ENCODE measurements at places on chromosomes 7 and 10.

DNA sequence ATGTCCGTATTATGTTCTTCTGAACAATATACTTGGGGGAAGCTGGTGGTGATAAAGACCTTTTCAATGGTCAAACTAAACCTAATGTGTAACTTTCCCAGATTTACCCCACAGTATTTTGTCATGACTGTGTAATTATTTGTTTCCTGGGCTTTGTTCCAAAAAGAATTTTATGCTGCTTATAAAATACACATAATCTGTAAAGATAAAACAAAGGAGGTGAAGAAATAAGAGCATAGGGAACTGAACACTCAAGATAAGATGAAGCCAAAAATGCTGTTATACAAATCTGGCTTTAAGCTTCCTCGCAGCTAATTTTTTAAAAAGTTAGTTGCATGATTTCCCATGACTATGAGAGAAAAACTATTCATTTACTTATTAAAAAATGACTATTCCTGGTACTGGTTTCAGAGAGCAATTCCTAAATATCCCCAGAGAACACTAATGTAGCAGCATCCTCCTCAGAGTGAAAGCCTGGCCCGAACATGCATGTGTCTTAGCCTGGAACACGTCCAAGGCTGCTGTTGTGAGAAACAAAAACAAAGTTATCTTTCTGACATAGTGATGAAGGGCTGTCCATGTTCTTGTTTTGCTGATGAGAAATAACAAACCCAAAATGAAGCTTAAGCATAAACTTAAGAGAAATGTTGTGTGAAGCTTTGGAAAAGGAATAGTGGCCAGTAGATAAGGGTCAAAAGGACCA, 33.9 kb downstream of the MALSU1 start:
- no peak for DNase-seq

- DNase-seq: no peak
Measured at GRCh38 chr7:82818171-82818570, 344.5 kb downstream of the PCLO start.

- no peak for DNase-seq
Measured at GRCh38 chr10:123297175-123297574, 143.0 kb downstream of the BUB3 start.

DNA sequence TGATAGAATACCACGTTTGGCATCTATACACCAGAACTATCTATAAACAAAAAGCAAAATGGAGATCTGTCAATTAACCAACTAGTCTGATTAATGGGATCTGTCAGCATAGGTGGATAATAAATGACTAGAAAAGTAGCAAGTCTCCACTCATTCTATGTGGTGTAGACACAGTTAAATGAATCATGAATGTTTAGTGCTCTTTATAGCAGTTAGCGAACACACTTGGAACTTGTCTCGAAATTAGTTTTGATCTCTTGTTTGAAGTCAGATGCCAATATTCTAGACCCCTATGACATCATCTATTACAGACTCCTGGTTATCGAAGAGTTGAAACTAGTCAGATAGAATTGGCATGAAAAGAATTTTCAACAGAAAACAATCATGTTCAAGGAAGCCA, 259.7 kb downstream of the AHR start:
- DNase-seq: no peak

- DNase-seq: no peak
Measured at GRCh38 chr10:91552274-91553095, 80.4 kb downstream of the PPP1R3C start.

DNA sequence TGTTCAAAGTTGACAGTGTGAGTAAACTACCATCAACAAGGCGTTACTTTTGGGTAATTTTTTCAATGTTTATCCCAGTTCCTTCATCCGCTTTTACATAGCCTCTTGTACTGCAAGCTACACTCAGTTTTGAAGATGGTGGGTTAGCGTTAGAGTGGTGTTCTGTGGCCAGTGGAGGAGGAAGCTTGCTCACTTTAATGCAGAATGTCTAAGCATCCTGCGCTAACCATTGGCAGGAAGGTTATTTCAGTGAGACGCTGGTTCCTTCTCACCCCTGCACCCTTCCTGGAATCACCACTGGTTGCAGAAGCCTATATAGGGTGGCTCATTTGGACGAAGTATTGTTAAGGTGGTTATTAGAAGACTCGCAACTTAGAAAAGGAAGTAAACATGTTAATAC, 159.1 kb downstream of the CELF2 start:
- DNase-seq: no peak

GRCh38 chr7:138713191-138713590, 12.0 kb upstream of the SVOPL start:
- no peak for DNase-seq

GRCh38 chr10:23399701-23400144, 39.2 kb upstream of the OTUD1 start:
- no peak for DNase-seq

GRCh38 chr10:26733750-26734568, 36.5 kb downstream of the PDSS1 start:
- no peak for DNase-seq

DNA sequence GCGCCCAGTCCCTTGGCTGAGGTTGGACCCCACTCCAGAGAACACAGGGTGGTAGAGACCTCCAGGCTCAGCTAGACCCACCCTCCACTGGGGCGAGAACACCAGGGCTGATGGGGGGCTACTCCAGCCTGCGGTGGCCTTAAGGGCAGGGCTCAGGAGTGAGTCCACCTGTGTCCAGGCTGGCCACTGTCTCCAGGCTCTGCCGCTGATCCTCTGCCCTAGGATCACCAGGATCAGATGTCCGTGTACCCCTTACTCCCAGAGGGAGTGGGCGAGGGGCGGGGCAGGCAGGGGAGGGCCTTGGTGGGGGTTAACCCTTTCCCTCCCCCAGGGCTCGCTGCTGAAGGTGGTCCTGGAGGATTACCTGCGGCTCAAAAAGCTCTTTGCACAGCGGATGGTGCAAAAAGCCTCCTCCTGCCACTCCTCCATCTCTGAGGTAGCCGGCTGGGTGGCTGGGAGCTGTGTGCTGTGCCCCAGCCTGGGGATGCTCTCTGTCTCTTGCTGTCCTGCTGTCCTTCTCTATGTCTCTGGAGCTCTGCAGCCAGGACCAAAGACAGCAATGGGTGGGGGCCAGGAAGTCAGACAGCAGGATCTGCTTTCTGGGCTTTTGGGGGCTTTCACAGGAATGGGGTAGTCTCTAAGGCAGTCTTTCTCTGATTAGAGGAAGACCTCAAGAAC, 38.0 kb downstream of the PSAP start:
- no peak for DNase-seq

DNA sequence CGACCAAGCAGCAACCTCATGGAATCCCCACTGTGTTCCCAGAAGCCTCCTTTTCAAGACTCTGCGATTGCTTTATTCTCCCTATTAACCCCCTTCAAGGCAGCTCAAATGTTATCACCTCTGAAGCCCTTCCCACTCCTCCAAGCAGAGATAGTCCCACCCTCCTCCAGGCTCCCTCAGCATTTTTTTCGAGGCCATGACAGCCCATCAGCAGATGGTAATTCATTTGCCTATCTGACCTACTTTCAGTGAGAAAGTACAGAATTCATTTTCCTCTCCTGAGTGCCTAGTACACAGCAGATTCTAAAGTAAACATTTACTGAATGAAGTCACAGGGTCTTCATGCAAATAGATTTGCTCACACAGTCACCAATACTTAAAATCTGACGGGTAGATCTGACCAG, 47.8 kb downstream of the HERPUD2 start:
- no peak for DNase-seq

- no peak for DNase-seq
Measured at GRCh38 chr7:651032-651728, 75.3 kb upstream of the DNAAF5 start.

- no peak for DNase-seq
Measured at GRCh38 chr10:113716109-113716910, 35.2 kb upstream of the PLEKHS1 start.

DNA sequence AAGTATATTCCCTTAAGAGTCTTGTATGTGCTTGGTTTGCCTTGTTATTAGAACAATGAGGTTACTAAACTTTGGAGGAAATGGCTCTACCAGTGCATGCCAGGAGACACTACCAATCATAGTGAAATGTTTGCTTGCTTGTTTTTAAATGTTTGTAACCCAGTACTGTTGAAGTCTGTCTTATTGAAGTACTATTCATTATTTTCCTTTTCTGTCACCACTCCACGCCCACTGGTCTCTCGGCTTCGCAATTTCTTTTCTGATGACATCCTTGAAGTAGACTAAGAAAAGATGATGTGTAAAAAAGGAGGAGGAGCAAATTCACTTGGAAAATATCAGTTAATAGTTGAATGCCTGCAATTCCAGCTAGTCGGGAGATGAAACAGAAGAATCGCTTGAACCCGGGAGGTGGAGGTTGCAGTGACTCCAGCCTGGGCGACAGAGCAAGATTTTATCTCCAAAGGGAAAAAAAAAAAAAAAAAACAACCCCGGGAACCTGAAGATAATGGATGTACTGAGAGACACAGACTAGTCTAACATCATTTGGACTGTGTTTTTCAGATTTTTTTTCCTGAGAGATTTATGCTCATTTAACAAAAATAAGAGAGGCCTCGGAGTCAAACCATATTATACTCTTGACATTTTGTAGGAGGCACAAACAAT, 959.4 kb downstream of the PCDH15 start:
- no peak for DNase-seq

DNA sequence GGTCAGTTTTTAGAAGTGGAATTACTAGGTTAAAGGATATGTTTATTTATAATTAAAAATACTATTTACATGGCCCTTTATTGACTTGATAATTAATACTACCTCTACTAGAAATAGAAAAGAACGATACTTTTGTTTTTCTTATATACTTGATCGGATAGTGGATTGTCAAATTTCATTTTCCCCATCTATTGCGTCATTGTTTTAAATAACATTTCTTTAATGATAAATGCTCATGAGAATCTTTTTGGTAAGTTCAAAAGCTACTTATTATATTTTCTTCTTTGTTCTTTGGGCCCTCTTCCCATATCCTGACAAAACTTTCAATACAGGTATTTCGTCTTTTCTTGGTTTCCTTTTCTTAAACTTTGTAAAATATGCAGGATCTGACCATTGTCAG, 392.4 kb downstream of the PHF14 start:
- DNase-seq: no peak

GRCh38 chr10:72637398-72637857, 11.5 kb upstream of the MICU1 start:
- no peak for DNase-seq

- DNase-seq: no peak
Measured at GRCh38 chr10:30510184-30510931, 76.4 kb downstream of the MAP3K8 start.

DNA sequence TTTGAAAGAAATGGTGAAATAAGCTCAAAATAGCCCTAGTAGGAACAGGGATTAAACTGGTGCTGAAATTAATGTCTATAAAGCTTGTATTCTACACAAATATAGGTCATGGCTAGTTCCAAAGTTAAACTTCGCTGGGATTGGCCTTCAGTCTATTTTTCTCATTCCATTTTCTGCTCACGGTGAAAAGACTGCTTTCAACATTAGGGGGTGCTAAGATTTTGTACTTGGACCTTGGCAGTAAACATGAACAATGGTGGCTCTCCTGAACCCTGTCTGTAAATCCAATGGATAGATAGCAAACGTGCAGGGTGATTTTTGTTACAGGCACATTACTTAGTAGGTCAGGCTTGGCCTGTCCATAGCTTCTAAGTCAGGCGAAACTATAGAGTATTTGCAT, 36.0 kb upstream of the RSU1 start:
- no peak for DNase-seq

- no peak for DNase-seq
Measured at GRCh38 chr10:3538291-3538655, 246.7 kb downstream of the KLF6 start.

DNA sequence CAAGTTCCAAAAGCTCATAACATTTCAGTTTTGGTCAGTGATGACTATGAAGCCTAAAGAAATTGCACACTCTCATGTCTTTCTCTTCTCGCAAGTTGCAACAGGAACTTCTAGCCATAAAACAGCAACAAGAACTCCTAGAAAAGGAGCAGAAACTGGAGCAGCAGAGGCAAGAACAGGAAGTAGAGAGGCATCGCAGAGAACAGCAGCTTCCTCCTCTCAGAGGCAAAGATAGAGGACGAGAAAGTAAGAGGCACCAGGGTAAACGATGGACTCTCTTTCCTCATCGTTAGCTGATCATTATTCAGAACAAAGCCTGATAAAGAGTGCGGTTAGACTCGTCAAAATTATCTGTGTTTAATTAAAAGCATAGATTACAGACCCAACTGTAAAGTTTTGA, 94.7 kb downstream of the HDAC9 start:
- DNase-seq: no peak

- DNase-seq: no peak
Measured at GRCh38 chr10:78718032-78718572, 350.7 kb upstream of the ZMIZ1 start.

GRCh38 chr10:86958116-86958900, at the start of gene SNCG:
TSS of gene SNCG (plus strand) at chr10:86958599. CDS start at chr10:86958698, 99 bp downstream.
- DNase-seq: no peak

- DNase-seq: no peak
Measured at GRCh38 chr10:131657985-131658330, 242.8 kb upstream of the PPP2R2D start.

- no peak for DNase-seq
Measured at GRCh38 chr7:138542183-138542582, 82.1 kb downstream of the TRIM24 start.

DNA sequence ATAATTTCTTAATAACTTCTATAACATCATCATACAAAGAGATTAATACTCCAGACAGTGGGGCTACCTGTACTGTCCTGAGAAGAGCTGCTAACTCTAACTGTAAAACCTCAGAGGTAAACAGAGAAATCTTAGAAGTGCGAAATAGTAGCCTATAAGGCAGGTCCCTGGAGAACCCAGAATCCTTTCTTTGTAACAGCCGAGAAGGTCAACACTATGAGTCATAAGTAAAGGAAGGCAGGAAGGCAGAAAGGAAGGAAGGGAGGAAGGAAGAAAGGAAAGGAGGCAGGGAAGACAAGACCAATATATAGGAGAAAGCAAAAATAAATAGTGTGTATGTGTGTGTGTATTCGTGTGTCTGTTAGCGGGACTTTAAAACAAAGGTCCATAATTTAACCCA, 540.6 kb downstream of the ZWINT start:
- DNase-seq: no peak

GRCh38 chr7:15781944-15782343, 95.5 kb upstream of the MEOX2 start:
- no peak for DNase-seq

GRCh38 chr10:70571636-70572439, 30.7 kb downstream of the PRF1 start:
- no peak for DNase-seq

DNA sequence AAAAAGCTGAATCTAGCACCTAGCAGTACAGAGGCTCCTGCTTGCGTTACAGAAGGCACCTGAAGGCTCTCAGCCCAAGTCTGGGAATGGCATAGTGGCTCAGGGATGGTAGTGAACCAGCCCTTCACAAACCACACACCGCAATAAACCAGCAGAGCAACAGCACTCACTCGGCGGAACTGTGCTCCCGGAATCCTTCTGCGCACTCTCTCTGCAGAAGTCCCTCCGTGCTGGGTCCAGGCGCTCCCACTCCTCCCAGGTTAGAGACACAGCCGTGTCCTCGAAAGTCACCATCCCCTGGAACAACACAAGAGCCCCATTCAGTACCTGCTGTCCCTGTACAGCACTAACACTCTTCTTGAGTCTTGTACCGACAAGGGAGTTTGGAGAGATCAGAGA, 1.5 kb downstream of the ZNF394 start:
- DNase-seq: no peak

Data from esophagus squamous epithelium (tissue), 5 donors.